SK-N-SH (cell line): ENCODE measurements at places on chromosomes 3 and 15. TPM values are rescaled to one million over a fixed set of nuclear protein-coding genes. Genes with fewer than 3 reads are reported as not detected.

HTR3E gene
- polyA plus RNA-seq = not detected in 2 replicates

DNA sequence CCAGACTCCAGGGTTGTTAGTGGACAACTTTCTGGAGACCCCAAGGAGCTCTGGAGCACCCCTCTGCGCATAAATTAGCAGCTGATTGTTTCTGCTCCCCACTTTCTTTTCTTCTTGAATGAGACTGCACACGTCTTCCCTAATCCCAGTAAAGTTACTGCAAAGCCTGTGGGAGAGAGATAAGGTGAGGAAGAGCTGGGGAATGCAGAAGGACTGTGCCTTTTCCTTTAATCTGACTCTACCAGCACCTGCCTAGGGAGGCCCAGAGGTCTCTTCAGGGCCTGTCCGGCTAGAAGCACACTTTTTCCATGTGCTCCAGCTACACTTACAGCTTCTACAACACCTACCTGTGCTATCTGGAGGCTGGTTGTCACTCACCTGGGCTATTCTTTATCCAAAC is 143.8 kb downstream of the KCNMB2 start:
- H3K4me1 ChIP-seq = no peaks in the 10 kb centered on the region
- H3K36me3 ChIP-seq = no peaks in the 10 kb centered on the region
- H3K27me3 ChIP-seq = no peaks in the 10 kb centered on the region
- DNase-seq = no peak
- no peak overlapping the region for H3K4me3 ChIP-seq

DNA sequence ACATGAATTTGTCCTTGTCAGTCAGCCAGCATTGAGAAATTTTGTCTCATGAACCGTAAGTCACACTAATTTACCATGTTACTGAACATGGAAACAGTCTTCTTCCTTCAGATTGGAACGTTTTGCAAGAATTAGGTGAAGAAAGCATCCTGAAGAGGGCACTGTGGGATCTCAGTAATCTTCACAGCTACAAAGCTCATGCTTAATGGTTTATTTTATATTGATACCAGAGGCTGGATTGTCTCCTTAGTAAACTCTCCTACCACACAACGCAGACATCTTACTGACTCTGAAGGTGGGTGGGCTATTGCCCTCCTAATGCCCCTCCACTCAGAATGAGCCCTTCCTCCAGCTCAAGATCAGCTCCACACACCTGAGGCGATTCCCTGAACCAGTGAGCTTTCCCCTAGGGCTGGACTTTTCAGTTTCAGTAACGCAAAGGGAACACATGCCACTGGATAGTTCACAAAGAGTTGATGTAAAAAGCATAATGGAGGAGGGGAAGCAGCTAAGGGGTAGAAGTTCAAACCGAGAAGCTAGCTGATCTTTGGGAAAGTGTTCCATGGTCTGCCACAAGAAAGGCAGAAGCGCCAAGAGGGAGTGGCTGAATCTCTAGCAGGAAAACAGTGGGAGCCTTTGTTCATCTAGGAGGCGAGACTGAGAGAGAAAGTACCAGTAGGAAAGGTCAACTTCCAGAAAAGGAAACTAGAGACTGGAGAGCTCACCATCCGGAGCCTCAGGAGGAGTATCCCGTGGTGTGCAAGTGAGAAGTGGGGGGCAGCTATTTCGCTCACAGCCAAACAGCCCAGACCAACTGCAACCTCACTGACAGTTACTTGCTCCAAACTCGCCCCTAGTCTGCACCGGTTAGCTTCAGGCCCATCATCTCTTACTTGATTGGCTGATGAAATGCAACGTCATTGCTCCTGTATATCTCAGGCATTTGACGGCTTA is at the start of gene SLC9C1:
Gene SLC9C1 (minus strand): TSS at position 849 of the 954 bp plus-strand sequence. CDS start 7,425 bp downstream, outside the sequence.
- no peaks in the 10 kb centered on the region for H3K36me3 ChIP-seq
- H3K27ac ChIP-seq = no peak within 1 kb of the TSS
- no peaks in the 10 kb centered on the region for H3K4me1 ChIP-seq
- H3K27me3 ChIP-seq = no peaks in the 10 kb centered on the region
- H3K4me3 ChIP-seq = no peak within 1 kb of the TSS; the same call in 1 of the 2 replicates
- peak; percentile 54 for DNase-seq

CYFIP1 gene
- 53.4 and 53.6 TPM in 2 replicates for polyA plus RNA-seq

SLC28A1 gene
- polyA plus RNA-seq = not detected in 2 replicates

GRCh38 chr3:13002398-13003124 is 70.7 kb downstream of the IQSEC1 start:
- H3K27me3 ChIP-seq = no peaks in the 10 kb centered on the region
- H3K4me1 ChIP-seq = peaks cover 19% of the 10 kb centered on the region; the same call in 1 of the 2 replicates
- no peak overlapping the region for H3K4me3 ChIP-seq
- H3K27ac ChIP-seq = no peak overlapping the region

PRR23B gene
- polyA plus RNA-seq = not detected in 2 replicates

- no peaks in the 10 kb centered on the region for H3K36me3 ChIP-seq
- DNase-seq = no peak
- no peaks in the 10 kb centered on the region for H3K27me3 ChIP-seq
- no peaks in the 10 kb centered on the region for H3K4me1 ChIP-seq
- H3K4me3 ChIP-seq = no peak overlapping the region
These were observed 144.1 kb upstream of the PEX5L start for GRCh38 chr3:180180795-180181194.

DENND4A gene
- 2.5 and 3.2 TPM in 2 replicates for polyA plus RNA-seq

DNA sequence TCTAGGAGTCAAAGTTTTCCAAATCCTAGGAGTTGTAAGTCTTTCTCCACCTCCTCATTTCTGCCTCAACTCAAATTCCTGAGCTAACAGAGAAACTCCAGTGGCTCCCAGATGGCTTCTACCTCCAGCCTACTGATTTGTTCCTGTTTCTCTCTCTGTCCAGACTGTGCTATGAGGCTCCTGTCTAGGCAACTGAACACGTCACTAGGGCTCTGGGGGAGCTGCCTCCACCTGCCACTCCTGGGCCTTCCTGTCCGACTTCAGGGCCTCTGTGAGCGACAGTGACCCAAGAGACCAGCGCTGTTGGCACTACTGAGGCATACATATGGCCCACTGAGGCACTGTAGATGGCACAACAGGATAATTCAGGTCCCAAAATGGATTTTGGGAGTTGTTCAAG is 71.4 kb downstream of the EXOG start:
- no peaks in the 10 kb centered on the region for H3K36me3 ChIP-seq
- H3K4me1 ChIP-seq = no peaks in the 10 kb centered on the region
- H3K27ac ChIP-seq = no peak overlapping the region
- no peaks in the 10 kb centered on the region for H3K27me3 ChIP-seq
- no peak overlapping the region for H3K4me3 ChIP-seq

- peak; percentile 62 for DNase-seq
- H3K27me3 ChIP-seq = no peaks in the 10 kb centered on the region
- H3K36me3 ChIP-seq = no peaks in the 10 kb centered on the region
- H3K27ac ChIP-seq = peak overlapping the region; percentile 95
These were observed 119.8 kb upstream of the ALDH1A3 start for GRCh38 chr15:100759698-100760356.

DNA sequence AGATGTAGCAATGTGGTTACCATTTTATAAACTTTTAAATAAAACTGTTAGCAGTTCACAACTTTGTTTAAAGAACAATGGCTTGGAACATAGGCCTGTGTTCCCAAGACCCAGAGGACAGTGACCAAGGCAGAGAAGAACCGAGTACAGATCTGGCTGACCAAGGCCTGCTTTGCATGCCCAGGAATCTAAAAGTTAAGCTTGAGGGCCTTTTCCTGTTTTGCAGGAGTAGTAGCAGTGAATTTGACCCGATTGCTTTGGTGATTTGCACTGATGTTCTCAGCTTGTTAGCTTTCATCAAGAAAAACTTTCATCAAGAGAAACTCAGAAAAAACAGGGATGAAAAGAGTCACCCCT is 9.9 kb downstream of the FILIP1L start:
- no peaks in the 10 kb centered on the region; the same call in none of the 2 replicates for H3K4me1 ChIP-seq
- no peaks in the 10 kb centered on the region for H3K27me3 ChIP-seq
- no peak overlapping the region for H3K4me3 ChIP-seq
- no peaks in the 10 kb centered on the region for H3K36me3 ChIP-seq
- no peak overlapping the region for H3K27ac ChIP-seq
- no peak for DNase-seq

DNA sequence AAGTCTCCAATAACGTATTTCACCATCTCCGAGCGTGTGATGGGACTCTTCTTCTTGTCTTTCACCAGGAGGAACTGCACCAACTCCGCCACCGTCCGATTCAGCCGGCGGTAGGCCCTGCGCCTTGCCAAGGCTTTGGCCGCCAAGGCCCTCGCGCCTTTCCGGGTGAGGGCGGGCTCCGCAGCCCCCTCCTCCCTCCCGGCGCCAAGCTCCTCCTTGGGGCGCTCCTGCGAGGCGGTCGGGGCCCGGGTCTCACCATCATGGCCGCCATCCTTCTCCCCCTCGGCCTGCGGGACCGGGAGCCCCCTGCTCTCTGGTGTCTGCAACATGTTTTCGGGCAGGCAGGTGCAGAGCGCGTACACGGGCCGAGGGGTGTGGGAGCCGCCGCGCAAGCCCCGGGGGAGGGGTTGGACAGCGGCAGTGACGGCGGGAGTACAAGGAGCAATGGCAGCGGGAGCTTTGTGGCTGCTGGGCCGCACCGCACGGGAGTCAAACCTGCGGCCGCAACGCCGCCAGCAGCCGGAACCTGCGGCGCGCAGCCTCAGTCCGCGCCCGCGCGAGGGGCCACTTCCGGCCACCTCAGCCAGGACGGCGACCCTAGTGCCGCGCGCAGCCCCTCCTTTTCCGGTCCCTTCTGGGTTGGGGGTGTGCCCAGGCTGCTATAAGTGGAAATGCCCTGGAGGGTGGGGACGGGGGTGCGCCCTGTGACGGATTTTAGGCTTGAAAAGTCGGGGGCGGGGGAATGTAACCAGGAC is at the start of gene MAGEF1:
Gene MAGEF1 (minus strand): TSS at position 572 of the 755 bp plus-strand sequence. CDS start 243 bp downstream, at position 329.
- H3K27me3 ChIP-seq = no peaks in the 10 kb centered on the region
- H3K27ac ChIP-seq = peak within 1 kb of the TSS; percentile 69
- peaks cover 9% of the 10 kb centered on the region; the same call in 1 of the 2 replicates for H3K4me1 ChIP-seq

JAGN1 gene
- 40.9 and 41.6 TPM in 2 replicates for polyA plus RNA-seq

DNA sequence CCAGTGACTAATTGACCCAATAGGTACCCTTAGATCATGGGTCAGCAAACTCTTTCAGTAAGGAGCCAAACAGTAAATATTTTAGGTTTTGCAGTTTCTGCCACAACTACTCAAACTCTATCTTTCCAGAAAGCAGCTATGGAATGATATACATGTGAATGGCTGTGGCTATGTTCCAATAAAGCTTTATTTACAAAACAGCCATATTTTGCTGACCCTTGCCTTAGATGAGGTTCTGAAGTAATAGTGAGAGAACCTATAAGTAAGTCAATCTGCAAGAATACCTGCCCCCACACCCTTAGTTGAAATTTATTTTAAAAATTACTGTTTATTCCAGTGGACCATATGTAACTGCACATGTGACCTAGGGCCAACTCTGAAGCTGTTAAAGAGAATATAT is 134.0 kb downstream of the CMSS1 start:
- no peak for DNase-seq
- H3K27me3 ChIP-seq = no peaks in the 10 kb centered on the region
- no peak overlapping the region for H3K27ac ChIP-seq

PEX5L gene
- not detected in 2 replicates for polyA plus RNA-seq

DNA sequence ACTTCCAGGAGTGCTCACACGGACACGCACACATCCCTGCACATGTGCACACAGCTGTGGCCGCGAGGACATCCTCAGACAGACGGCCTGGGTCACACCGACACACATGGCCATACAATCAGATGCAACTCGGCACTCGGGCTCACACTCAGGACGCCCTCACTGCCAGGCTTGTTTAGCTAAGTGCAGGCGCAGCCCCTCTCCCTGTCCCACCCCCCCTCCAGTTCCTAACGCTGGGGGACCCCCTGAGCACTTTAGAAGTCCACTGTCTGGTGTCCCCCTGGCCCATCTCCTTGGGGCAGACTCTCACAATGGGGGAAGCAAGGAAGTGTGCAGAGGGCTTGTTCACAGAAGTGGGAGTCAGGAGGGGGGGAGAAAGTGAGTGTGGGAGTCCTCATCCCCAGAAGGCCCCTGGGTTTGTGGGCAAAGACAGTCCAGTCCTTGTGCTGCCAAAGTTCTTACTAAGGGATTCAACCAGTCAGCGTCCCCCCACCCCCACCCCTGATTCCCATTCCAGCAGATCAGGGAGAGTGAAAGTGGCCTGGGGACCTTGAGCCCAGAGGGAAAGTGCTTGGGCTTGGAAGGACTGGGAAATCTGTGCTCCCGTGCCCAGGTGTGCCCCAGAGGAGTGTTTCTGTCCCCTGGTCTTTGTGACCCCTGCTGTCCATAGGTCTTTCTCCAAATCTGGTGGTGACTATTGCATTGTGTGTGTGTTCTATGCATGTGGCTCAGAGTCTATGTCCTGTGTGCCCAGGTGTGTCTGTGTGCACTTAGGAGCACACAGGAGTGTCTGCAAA is 767 bp upstream of the GATA2 start:
- H3K27me3 ChIP-seq = peaks cover 23% of the 10 kb centered on the region; the same call in 1 of the 2 replicates
- peaks cover 4% of the 10 kb centered on the region for H3K36me3 ChIP-seq
- H3K27ac ChIP-seq = peak overlapping the region; percentile 97
- no peak for DNase-seq

GPR149 gene
- polyA plus RNA-seq = not detected in 2 replicates

DNA sequence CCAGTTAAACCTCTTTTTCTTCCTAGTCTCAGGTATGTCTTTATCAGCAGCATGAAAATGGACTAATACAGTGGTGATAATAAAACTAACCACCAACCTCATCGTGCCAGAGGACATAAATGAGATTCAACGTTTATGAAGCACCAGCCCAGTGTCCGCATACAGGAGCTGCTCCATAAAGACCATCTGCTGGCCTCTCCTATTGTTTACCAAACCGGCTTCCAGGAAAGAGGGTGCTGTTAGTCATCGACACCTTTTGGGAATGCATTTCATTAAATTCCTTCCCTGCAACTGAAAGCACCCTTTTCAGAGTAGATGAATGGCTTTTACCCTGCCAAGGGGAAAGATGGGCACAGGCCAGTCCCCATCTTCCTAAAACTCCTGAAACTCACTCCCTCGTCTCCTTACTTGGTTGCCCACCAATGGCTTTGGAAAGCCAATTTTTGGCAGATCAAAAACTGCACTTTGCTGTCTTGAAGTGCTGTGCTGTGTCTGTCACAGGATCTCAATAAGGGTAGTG is 122.1 kb downstream of the AQP9 start:
- DNase-seq = no peak
- no peak overlapping the region for H3K4me3 ChIP-seq
- H3K27ac ChIP-seq = no peak overlapping the region
- H3K36me3 ChIP-seq = no peaks in the 10 kb centered on the region
- peaks cover 14% of the 10 kb centered on the region; the same call in 1 of the 2 replicates for H3K27me3 ChIP-seq
- peaks cover 9% of the 10 kb centered on the region for H3K4me1 ChIP-seq

P3H2 gene
- 2.8 and 3.3 TPM in 2 replicates for polyA plus RNA-seq

- H3K4me3 ChIP-seq = no peak overlapping the region
- no peaks in the 10 kb centered on the region for H3K36me3 ChIP-seq
- no peaks in the 10 kb centered on the region for H3K4me1 ChIP-seq
- H3K27me3 ChIP-seq = no peaks in the 10 kb centered on the region; the same call in 1 of the 2 replicates
- DNase-seq = no peak
- no peak overlapping the region for H3K27ac ChIP-seq
These were observed 137.9 kb upstream of the LRIG1 start for GRCh38 chr3:66638717-66639116.

- 0 out of 2 replicates have a peak, but pooled peaks cover 5% of the 10 kb centered on the region for H3K4me1 ChIP-seq
- H3K36me3 ChIP-seq = no peaks in the 10 kb centered on the region
- H3K4me3 ChIP-seq = no peak overlapping the region
- H3K27me3 ChIP-seq = no peaks in the 10 kb centered on the region
These were observed 1.6 kb upstream of the KY start for GRCh38 chr3:134652409-134652831.
